Posterior cingulate gyrus (tissue), 11 donors: ENCODE measurements at places on chromosomes 13 and 19.

GRCh38 chr13:44739539-44739938 is 163.4 kb upstream of the TSC22D1 start:
- no peak for DNase-seq

DNA sequence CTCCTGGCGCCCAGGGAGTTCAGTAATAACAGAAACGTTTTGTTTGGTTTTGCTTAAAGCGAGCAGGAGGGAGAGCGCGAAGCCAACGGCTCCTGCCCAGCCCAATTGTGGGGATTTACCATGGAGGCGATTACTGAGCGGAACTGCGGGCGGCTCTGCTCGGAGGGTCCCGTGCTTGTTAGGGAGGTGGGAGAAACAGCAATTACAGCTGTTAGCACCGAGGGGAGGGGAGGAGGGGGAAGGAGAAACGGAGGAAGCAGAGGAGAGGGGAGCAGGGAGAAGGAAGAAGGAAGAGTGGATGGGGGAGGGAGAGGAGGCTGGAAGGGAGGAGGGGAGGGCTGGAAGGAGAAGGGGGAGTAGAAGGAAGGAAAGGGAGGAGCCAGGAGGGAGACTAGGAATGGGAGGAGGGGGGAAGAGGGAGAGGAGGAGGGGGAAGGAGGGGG is 7.7 kb upstream of the ONECUT3 start:
- DNase-seq, result no peak

GRCh38 chr19:41883463-41883820 is 458 bp downstream of the ARHGEF1 start:
- DNase-seq, result no peak

GRCh38 chr13:51605698-51606097 is 21.4 kb downstream of the WDFY2 start:
- no peak for DNase-seq

DNA sequence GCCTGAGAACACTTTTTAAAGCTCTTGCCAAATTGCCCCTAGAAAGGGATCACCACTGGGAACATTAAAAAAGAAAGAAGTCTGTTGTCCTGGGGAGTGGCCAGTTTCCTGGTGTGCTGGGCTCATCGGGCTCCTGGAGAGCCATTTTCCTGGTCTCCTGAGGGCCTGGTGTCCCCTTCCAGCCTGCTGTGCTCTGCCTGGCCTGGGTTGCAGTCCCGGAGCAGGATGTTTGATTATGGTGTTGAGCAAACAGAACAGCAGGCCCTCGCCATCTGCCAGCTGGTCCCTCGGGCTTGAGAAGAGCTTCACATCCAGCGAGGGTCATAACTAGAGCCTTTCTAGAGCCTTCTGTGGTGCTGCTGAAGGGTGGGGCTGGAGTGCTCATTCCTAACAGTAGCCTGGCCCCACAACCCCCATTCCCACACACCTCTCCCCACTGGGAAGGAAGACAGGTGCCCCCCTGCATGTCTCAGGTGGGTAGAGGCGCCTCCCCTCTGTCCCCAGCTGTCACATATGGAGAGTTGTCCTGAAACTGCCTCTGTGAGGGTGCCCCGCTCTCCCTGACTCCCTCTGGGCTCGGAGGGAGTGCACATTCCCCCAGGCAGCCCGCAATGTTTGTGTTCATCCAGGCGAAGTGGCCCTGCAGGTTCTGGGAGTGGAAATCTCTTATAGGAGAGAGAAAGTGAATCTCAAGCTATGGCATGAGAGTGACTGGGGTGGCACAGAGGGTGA is 151.1 kb downstream of the SIPA1L3 start:
- no peak for DNase-seq

GRCh38 chr13:24145674-24146073 is 14.8 kb upstream of the SPATA13 start:
- DNase-seq, result no peak

DNA sequence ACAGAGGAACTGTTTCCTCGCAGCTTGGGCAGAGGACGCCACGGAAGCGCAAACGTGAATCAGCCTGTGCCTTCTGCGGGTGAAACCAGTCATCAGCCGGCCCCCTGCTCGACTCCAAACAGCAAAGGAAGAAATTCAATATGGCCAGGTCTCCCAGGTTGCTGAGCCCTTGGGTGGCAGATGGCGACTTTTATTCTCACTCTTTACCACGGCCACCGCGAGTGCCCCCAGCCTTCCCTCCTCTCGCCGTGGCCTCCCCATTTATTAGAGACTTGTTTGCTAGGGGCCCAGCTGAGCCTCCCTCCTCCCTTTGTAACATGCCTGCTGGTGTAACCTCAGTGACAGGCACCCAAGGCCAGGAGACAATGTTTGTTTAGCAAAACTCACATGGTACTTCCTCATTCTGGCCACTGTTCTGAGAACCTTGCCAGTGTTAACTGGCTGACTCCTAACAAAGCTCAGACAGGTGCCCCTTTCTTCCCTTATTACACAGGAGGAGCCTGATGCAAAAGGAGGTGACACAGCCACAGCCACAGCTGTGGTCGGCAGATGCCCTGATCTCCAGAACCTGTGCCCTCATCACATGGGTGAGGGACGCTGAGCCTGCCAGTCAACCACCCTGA is 5.8 kb downstream of the RAB20 start:
- DNase-seq, result no peak

DNA sequence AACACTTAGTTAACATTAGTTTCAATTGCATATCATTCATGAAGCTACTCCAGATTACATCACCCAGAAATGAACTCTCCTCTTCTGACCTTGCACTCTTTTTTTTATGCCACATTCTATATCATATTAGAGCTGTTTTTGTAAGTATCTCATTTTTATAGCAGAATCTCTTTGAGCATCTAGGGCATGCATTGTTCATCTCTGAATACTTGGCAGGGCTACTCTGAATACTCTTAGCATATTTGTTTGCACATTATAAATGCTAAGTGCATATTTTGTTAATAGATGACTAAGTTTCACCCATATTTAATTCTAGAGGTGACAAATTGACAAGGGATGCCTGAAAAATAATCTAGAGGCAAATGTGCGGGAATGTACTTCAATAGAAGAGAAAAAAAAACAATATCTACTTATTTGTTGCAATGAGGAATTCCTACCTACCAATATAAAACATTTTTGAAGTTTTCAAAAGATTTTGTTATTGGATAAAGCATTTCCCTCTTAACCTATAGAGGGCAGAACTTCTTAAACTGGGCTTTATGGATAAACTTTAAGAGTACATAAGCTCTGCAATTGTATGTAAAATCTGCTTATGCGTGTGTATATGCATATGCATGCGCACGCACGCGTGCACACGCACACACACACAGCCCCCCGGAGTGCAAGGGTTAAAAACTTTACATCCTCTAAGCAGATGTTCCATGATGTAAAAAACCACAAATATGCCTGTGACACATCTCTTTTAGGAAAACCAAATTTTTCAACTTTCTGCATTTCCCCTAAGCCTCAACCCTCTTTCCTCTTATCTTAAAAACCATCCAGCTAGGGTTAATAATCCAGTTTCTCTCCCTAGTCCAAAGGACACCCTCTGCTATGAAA is 73.0 kb upstream of the OXGR1 start:
- no peak for DNase-seq

- no peak for DNase-seq
These were observed 2195.9 kb downstream of the PCDH9 start for GRCh38 chr13:65034266-65034665.

GRCh38 chr13:99601535-99601934 is 100.3 kb downstream of the TM9SF2 start:
- DNase-seq, result no peak

DNA sequence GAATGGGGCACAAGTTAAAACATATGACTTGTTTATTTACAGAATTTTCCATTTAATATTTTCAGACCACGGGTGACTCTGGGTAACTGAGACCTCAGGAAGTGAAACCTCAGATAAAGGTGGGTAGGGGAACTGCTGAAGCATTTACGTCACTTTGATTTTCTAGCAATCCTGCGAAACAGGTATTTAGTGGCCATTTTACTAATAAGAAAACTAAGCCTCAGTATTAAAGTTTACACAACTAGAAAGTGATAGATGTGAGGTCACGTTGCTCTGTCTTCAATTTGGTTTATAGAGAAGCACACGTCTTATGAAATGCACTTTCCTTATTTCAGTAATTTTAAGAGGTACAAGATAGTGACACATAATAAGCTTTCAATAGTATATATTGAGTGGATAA is 402.8 kb downstream of the FGF9 start:
- DNase-seq, result no peak

GRCh38 chr13:107066355-107066754 is 498.4 kb upstream of the ARGLU1 start:
- DNase-seq, result no peak

GRCh38 chr19:51394050-51394836 is 3.9 kb upstream of the C19orf84 start:
- peak; percentile 87 for DNase-seq

DNA sequence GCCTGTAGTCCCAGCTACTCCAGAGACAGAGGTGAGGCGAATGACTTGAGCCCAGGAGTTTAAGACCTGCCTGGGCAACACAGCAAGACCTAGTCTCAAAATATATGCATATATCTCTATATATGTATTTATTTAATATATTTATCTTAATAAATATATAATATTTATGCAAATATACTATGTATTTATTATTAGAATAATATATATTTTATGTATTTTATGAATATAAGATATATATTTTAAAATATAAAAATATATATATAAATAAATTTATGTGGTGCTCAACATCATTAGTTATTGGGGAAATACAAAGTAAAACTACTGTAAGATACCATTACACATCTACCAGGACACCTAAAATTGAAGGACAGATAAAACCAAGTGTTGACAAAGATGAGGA is 58.1 kb upstream of the IPO5 start:
- DNase-seq, result no peak

DNA sequence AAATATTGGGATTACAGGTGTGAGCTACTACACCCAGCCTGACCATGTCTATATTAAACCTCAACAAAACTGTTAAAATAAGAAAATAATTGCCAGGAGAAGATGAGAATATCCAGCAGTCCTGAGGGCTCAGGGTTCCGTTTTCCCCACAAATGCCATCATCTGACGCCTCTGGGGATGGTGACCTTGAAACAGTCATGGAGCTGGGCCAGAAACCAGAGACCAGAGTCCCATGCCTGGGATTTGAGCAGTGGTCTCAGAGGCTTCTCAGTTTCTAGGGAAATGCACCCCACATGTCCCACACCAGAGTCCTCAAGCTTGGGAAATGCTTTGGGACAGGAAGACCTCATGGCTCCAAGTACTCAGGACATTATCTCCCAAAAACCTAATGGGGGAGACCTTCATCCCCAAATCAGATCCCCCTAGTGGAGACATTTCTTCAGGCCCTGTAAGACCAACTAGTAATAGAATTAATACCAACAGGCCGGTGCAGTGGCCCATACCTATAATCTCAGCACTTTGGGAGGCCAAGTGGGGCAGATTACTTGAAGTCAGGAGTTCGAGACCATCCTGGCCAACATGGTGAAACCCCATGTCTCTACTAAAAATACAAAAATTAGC is 2.9 kb upstream of the MAP1S start:
- DNase-seq, result no peak

GRCh38 chr13:30377312-30377685 is 45.0 kb upstream of the UBE2L5 start:
- no peak for DNase-seq

- peak; percentile 58 for DNase-seq
These were observed 48.2 kb downstream of the PTPRS start for GRCh38 chr19:5292453-5292821.

- DNase-seq, result no peak
These were observed 1.0 kb downstream of the EPOR start for GRCh38 chr19:11382898-11383705.

GRCh38 chr13:28204690-28205443 is 66.5 kb downstream of the PAN3 start:
- DNase-seq, result no peak

- no peak for DNase-seq
These were observed 17.6 kb downstream of the PPP1R12C start for GRCh38 chr19:55099557-55100506.

DNA sequence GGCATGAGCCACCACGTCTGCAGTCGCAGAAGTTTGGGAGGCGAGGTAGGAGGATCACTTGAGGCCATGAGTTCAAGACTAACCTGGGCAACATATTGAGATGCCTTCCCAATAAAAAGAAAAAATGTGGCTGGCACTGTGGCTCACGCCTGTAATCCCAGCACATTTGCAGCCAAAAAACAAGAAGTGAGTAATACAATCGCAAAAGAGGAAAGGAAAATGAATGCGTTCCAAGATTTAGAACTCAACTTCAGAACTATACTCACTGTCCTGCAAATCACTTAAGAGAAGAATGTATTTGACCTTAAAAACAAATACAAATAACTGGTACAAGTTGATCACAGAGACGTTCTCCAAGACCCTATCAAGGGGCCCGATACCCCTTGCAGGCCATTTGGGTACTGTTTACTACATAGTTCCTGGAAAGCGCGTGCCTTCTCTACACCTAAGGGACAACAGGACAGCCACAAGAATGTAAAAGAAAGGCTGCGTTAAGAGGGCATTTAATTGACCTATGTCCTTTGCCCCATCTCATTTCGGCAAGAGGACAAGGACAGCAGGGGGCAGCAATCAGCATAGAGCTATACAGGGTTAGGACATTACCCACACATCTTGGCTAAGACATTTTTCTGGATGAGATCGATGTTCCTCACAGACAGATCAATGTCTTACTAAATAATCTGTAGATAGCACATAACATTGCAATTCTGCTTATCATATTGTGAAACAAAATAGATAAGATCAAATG is 41.3 kb downstream of the FLT3 start:
- DNase-seq, result no peak

DNA sequence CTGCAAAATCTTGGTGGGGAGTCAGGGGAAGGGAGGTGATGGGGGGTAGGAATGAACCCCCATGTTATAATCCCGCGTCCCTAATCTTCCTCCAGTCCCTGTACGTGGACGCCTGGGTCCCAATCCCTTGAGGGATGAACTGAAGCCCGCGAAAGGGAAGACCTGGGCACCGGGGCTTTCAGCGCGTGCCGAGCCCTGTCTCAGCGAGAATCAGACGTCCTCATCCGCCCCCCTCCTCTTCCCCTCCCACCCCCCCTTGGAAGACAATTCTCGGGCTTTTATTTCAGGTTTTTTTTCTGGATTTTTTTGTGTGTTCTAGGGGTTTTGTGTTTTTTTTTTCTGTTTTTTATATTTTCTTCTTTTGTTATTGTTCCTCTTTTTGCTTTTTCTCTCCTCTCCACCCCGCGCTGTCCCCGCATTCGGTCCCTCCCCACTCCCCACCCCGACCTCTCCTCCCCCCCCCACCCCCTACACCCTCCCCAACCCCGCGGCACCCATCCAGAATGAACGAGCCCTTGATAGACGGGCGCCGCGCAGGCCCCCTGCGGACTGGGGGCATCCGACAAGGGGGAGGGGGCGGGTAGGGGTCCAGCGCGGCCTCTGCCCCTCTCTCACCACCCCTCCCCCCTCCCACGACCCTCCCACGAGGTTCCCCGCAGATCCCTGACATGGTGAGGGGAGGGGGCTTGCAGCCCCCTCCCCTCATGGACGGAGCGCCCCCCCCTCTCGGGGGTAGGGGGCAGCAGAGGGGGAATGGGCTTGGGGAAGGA is 10.3 kb downstream of the C19orf81 start:
- no peak for DNase-seq

GRCh38 chr19:45156011-45156630 is 4.7 kb downstream of the NKPD1 start:
- DNase-seq, result no peak

GRCh38 chr13:60355056-60355455 is 42.0 kb upstream of the TDRD3 start:
- no peak for DNase-seq

GRCh38 chr13:100541897-100542825 is 46.4 kb downstream of the GGACT start:
- no peak for DNase-seq

GRCh38 chr19:45528149-45528743 is 21.0 kb downstream of the VASP start:
- DNase-seq, result no peak

- DNase-seq, result no peak
These were observed 620.6 kb downstream of the GPC6 start for GRCh38 chr13:93847162-93847561.

GRCh38 chr13:100600915-100601314 is 12.3 kb upstream of the GGACT start:
- no peak for DNase-seq
